SW 1271 (cell line): ENCODE measurements at places on chromosomes 4 and X.

- peak; percentile 93 for DNase-seq
These were observed 961 bp upstream of the NOCT start for GRCh38 chr4:139014371-139015268.

GRCh38 chr4:40749717-40750460, at the start of gene NSUN7:
TSS of gene NSUN7 (plus strand) at chr4:40749955. CDS start at chr4:40750694, 739 bp downstream.
- no peak for DNase-seq

DNA sequence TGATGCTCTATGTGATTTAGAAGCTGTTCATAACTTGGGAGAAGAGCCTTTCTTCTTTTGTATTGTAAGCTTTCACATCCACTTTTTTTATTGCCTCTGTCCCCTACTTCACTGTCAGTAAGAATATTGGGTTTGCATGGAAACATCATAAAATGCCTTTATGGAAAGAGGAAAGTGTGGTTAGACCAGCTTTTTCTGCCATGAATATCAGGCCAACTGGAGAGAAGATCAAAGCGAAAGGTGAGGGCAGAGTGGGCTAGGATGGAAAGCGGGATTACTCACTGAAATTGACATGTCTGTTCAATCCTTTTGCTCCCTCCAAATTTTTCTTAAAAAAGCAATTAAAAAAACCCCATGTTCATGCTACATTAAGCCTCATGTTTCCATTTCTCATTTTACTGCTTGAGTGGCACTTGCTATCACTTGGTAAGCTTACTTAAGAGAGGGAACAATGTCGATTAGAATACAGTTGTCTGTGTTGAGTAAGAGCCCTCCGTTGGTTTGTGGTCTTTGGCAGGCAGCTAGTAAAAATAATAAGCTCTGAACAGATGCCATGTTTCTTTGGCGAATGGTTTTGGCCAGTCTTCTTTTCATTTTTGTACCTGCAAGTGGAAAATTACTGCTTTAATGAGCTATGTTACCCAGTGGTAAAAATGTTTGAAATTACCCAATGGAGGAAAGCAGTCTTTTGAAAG, 35.9 kb downstream of the SUPT20HL1 start:
- no peak for DNase-seq

DNA sequence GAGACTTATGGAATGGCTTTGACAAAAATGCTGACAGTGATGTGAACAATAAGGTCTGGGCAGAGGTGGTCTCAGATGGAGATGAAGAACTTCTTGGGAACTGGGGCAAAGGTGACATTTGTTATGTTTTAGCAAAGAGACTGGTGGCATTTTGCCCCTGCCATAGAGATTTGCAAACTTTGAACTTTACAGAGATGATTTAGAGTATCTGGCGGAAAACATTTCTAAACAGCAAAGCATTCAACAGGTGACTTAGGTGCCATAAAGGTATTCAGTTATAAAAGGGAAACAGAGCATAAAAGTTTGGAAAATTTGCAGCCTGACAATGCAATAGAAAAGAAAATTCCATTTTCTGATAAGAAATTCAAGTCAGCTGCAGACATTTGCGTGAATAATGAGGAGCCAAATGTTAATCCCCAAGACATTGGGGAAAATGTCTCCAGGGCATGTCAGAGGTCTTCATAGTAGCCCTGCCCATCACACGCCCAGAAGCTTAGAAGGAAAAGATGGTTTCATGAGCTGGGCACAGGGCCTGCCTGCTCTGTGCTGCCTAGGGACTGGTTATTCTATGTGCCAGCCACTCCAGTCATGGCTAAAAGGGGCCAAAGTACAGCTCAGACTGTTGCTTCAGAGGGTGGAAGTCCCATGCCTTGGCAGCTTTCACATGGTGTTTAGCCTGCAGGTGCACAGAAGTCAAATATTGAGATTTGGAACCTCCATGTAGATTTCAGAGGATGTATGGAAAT, 782.2 kb downstream of the TRAM1L1 start:
- DNase-seq = no peak

DNA sequence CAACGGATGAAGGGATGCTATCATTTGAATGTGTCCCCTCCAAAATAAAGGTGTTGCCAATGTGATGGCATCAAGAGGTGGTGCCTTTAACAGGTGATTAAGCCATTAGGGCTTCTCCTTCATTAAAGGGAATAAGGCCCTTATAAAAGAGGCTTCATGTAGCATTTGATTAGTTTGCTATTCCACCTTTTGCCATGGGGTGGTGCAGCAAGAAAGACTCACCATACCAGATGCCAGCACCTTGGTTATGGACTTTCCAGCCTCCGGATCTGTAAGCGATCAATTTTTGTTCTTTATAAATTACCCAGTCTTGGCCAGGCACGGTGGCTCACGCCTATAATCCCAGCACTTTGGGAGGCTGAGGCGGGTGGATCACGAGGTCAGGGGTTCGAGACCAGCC, 7.9 kb upstream of the SLC25A43 start:
- DNase-seq = no peak

DNA sequence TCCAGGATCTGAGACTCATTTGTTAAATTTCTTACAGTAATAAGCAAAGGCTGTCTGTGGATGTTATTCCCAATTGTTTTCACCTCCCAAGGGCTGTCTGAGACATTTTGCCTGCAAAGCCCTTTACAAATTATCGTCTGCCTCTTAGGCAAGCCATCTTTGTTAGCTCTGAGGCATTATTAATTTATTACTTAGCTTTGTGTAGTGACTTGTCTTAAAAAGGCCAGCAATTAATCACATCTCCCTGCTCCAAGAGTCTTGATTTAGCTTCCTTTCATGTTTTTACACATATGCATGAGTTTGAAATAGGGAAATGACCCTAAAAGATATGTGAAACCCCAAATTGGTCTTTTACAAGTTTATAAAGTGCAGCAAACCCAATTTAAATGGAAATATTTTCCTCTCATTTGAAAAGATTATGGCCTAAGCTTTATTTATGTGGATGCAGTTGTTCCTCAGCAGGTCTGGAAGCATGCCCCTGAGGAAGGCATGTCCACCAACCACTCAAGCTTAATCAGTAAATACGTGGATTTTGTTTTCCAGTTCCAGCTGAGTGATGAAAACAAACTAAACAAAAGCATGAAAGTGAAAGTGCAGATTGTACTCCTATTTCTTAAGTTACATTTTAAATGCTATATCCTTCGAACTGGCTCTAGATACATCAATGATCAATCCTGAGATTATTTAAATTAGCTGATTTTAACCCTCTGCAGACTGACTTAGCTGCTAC, 173.6 kb upstream of the LNX1 start:
- no peak for DNase-seq

DNA sequence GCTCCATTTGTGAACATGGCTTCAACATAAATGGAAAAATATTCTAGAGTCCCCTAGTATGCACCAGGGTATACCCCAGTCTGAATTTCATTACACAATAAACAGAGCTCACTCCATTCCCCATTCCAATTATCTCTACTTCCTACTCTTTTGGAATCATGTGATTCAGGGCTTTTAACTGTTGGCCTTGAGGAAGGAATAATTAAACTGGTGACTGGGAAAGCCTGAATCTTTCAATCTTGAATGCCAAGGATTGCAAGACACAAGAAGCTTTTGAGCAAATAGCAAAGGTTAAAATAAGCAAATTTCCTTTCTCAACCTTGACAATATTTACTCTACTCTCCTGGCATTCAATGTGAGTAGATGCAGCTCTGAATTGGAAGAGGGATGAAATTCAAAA, 77.5 kb upstream of the INPP4B start:
- no peak for DNase-seq

DNA sequence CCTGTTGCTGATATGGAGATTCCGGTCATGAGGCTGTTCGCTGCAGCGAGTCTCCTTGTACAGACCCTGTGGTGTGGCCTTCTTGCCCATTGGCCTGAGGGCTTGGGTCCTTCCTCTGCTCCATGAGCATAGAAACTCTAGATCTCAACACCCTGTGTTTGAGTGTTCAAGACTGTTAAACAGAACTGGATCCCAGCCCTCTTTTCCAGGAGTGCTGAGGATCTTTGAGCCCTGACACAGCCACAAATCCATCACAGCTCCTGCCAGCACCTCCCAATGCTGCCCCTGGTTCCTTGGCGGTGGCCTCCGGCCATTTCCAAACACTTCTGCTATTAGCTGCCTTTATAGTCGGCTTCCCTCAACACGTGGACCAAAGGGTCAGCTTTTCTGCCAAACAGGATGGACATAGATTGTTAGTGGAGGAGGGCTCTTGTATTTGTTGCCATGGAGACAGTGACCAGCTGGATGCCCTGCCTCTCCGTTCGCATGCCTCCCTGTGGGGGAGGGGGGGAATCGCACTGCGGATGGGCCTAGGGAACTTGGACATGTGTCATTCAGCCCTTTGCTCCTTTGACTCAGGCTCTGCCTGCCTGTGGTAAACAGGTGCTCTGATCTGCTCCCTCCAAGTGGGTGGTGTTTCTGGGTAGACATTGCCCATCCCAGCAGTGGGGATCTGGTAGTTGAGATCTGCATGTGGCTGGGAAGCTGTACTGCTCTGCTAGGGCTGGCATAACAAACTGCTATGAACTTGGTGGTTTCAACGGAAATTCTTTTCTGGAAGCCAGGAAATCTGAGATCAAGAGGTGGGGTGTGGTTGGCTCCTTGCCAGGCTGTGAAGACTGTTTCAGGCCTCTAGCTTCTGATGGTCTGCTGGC, 6.9 kb upstream of the WDR1 start:
- DNase-seq = no peak

DNA sequence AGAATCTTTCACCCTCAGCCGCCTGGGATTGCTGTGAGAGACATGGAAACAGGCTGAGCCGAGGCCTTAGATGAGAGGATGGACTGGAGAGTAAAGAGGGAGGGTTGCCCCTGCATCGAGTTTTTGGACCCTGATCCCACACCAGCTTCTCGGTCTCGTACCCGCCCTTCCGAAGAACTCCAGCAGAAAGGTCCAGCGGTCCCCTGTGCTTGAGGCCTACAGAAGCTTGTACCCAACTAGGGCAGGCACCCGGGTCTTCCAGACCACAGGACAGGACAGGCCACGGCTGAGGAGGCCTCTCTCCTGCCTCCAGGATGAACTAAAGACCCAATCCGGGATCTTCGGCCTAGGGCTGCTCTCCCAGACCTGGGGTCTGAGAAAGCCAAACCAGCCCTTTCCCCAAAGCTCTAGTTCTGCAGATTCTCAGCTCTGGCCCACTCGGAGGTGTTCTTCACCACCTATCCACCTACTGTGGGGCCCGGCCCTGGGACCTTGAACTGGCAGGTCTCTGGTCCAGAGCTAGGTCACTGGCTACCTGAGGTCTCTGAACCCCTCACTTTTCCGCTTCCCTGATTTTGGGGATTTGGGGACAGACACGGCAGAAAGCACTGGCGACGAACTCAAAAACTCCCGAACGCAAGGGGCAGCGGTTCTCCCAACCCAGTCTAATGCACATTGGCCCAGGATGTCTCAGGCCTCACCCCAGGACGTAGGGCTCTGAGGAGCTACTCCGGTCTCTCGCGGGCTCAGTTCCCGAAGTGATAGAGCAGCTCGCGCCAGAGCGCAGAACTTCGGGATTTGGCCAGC, 1.1 kb downstream of the NKX3-2 start:
- no peak for DNase-seq

DNA sequence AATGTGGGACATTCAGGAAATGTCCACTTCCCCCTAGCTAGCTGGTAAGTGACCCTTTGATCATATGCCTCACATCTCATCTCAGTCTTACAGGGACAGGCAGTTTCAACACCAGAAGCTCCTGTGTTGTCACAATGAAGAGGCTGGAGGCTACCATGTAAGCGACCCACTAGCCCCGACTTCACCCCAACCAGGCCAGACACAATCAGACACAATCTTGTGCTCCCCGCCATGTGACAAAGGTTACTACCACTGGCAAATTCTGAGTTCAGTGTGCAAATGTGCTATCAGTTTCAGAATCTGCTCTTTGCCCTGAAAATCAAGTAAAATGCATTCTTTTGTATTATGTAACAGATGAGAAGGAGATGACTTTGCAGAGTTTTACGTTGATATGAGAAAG, 56.9 kb upstream of the STS start:
- no peak for DNase-seq

DNA sequence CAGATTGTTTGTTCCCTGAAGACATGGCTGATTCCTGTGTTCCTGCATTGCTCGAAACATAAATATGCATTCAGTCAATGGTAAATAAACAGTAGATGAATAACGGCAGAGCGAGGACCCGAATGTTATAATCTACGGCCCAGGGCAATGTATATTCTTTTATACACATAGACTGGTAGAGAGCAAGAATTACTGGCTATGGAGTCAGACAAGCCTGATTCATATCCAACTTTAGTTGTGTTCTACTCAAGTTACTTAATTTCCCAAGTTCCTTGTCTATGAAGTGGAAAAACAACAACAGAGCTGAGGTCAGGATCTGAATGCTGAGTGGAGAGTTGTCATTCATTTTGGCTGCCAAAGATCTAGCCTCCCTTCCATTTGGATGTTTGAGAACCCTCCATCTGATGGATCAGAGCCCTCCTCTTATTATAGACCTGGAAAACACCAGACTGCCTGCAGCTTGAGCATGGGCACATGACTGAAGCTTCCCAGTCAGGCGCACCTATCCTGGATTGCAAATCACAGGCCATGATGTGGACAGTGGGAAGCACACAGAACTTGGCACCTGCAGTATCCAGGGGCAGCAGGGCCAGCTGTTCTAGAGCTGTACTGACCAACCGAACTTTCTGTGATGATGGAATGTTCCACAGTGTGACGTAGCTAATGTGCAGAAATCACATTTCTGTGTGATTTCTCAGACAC, 80.1 kb downstream of the FAM184B start:
- no peak for DNase-seq

DNA sequence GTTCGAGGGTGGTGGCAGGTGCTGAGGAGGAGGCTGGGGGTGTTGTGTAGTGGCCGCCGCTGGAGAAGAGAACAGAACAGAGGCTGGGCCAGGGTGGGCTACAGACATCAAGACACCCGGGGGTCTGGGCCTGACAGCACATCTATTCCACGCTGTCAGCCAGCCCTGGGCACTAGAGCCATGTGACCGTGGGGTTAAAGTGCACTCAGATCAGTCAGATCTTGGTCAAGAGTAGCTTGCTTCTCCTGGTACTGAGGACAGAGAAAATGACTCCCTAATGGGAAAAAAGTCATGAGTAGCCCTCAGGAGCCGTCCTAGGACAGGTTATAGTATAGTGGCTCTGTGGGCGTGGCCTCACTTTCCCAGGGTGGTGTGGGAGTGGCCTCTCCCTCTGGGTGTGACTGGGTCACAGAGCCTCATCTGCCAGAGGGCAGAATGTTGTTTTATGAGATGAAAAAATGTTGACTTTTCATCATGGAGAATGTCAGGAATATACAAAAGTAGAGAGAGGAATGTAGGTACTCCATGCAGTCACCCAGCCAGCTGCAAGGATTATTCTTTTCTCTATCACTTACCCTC, 19.4 kb downstream of the TRMT44 start:
- no peak for DNase-seq

GRCh38 chr4:136524039-136524438, 1008.3 kb downstream of the PCDH18 start:
- DNase-seq = no peak

DNA sequence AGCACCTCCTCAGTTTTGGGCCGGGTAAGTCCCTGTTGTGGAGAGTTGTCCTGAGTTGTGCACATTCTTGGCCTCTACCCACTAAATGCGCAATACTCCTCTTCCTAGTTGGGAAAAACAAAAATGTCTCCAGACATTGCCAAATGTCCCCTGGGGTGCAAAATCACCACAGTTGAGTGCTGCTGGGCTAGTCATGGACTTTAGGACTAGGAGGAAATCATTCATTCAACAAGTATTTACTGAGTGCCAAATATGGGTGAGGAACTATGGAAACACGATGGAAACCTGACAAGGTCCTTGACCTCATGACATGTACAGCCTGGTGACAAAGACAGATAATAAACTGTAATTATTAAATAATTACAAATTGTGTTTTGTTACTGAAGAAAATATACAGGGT, 71.6 kb downstream of the STX18 start:
- no peak for DNase-seq
